Activated naive CD8-positive, alpha-beta T cell treated with anti-CD3 and anti-CD28 coated beads, Interleukin-2, amount 10 ng/mL, durations not matched to agents 7 days and 5 days (primary cell): ENCODE measurements at places on chromosomes 5 and 9. TPM values are rescaled to one million over a fixed set of nuclear protein-coding genes. Genes with fewer than 3 reads are reported as not detected.

- no peaks in the 10 kb centered on the region for H3K27me3 ChIP-seq
- H3K4me1 ChIP-seq = peaks cover 78% of the 10 kb centered on the region
- peak overlapping the region; percentile 69 for H3K4me3 ChIP-seq
- H3K36me3 ChIP-seq = peaks cover 54% of the 10 kb centered on the region
- peak overlapping the region; percentile 98 for H3K27ac ChIP-seq
Observed at GRCh38 chr9:98104445-98104881, 14.6 kb downstream of the TRIM14 start.

GRCh38 chr5:165775111-165775510 lies 2269.7 kb downstream of the MAT2B start:
- no peak overlapping the region for H3K4me3 ChIP-seq
- H3K27me3 ChIP-seq = no peaks in the 10 kb centered on the region
- no peaks in the 10 kb centered on the region for H3K36me3 ChIP-seq
- H3K4me1 ChIP-seq = no peaks in the 10 kb centered on the region

DNA sequence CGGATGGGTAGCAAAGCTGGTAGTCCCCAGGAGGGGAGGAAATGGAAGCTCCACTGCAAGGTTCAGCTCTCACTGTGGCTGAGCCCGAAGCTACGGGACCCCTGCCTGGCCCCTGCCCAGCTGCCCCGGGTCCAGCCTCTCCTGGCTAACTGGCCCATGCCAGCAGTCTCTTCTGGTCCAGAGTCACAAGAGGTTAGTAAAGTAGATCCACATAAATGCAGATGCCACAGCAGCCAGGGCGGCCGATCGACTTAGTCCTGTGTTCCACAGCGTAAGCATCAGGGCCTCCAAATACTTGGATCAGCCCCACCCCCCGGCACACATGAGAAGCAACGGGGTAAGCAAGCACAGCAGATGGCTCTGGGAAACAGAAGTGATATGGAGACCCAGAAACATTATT lies 42.1 kb downstream of the MRPL36 start:
- no peaks in the 10 kb centered on the region for H3K4me1 ChIP-seq
- peaks cover 4% of the 10 kb centered on the region for H3K27me3 ChIP-seq
- H3K36me3 ChIP-seq = no peaks in the 10 kb centered on the region
- no peak overlapping the region for H3K4me3 ChIP-seq
- no peak overlapping the region for H3K27ac ChIP-seq

- no peaks in the 10 kb centered on the region for H3K4me1 ChIP-seq
- DNase-seq = no peak
- H3K27ac ChIP-seq = no peak overlapping the region
- no peaks in the 10 kb centered on the region for H3K27me3 ChIP-seq
- H3K36me3 ChIP-seq = no peaks in the 10 kb centered on the region
Observed at GRCh38 chr9:16579872-16580432, 290.5 kb downstream of the BNC2 start.

GRCh38 chr9:96612105-96612965 lies 7.3 kb downstream of the CDC14B start:
- H3K27me3 ChIP-seq = peaks cover 79% of the 10 kb centered on the region
- no peaks in the 10 kb centered on the region for H3K4me1 ChIP-seq
- no peak overlapping the region for H3K27ac ChIP-seq
- no peaks in the 10 kb centered on the region for H3K36me3 ChIP-seq
- no peak overlapping the region for H3K4me3 ChIP-seq
- no peak for DNase-seq

LCN15 gene
- not detected for total RNA-seq

GRCh38 chr5:132776131-132776937 lies 705 bp downstream of the SEPTIN8 start:
- peaks cover 38% of the 10 kb centered on the region for H3K4me1 ChIP-seq
- DNase-seq = no peak
- H3K4me3 ChIP-seq = peak overlapping the region; percentile 75

SLC34A3 gene
- total RNA-seq = not detected

DNA sequence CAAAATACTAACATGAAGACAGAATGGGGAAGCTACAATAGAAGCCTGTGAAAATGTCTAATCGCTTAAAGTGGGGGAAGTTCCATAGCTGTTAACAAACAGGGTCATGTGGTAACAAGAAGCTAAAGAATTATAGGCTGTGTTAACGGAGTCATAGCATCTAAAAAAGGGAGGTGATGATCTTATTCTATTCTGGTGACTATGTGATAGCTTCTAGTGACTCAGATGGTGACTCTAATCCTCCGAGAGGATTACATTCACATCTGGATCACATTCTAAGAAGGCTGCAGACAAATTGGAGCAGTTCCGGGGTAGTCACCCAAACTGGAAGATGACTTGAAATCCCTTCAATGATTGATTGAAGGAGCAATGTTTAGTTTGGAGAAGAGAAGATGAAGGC lies 142.1 kb downstream of the LIFR start:
- no peak overlapping the region for H3K27ac ChIP-seq
- H3K27me3 ChIP-seq = peaks cover 8% of the 10 kb centered on the region
- H3K4me1 ChIP-seq = no peaks in the 10 kb centered on the region
- DNase-seq = no peak
- no peak overlapping the region for H3K4me3 ChIP-seq
